ENCODE measurements at places on chromosomes 12 and 14.

- DNase-seq = no peak
Measured at GRCh38 chr14:97827746-97828145, 1030.6 kb downstream of the VRK1 start.

GRCh38 chr14:99325591-99325990 lies 53.6 kb upstream of the BCL11B start:
- no peak for DNase-seq

DNA sequence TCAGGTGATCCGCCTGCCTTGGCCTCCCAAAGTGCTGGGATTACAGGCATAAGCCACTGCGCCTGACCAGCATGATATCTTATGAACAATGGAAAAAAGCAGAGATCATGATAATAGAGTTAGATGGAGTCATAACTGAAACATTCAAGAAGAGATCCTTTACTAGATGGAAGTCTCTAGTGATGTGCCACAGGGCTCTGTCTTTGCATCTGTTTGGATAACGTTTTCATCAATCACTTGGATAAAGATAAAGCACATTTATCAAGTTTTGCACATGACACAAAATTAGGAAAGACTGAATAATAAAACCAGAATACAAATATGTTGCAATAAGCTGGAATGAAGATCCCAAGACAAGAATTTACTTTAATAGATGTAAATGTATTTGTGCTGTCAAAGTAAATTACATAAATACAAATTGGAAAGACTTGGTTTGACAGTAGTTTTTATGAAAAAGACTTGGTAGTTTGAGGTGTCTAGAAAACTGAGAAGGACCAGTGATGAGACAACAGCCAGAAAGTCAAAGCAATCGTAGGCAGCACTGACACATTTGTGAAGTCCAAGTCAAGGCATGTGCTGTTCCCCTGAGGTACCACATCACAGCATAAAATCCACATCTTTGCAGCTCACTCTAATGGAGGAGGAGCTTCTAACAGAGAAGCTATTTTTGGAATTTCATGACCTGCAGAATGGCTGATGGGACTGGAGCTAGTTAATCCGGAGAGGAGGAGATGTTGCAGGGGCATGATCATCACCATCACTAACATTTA lies 28.5 kb downstream of the GPRC5A start:
- no peak for DNase-seq

DNA sequence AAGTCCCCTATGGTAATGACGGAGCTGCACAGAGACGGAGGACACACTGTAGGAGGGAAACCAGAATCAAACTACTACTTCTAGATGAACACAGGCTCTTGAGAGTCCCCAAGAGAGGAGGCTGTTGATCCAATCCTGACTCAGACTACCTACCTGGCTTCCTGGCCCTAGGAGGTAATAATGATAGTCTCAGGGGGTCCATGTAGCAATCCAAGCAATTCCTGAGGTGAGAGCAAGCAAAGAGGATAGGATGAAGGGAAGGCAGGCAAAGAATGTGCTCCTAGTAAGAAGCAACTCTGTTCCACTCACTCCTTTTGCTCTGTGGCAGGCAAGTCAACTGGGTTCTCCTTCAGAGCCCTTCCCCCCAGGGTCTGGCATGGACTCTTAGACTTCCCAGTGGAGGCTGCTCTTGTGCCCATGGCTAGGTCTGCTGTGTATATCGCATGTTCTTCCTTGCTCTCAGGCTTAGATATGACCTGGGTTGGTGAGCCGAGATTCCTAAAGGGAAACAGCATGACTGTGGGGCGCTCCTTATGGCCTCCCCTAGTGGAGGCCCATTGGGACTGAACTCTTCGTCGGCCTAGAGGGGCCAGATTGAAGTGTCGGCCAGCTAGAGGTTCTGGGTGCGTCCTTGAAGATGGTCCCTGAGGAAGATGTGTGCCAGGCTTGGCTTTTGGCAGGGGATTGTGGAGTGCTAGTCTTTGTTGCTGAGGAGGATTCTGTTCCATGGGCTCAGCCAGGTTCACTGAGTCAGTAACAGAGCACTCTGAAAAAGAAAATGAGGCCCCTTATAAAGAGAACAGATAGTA lies 2.1 kb downstream of the TINF2 start:
- no peak for DNase-seq

DNA sequence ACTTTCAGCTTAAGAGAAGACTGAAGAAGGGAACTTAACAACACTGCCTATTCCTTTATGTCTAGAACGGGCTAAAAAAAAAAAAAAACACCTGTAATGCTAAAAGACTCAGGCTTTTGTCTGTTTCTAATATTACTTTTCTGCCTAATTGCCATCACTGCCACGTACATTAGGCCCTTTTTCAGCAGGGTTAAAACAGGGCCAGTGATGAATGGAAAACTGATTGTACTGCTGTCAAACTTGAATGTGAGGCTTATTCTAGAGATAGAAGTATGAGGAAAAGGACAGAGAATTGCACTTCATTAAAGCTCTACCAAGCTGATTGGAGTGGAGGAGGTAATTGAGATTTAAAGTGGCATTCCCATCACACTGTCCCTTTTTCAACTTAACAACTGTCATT lies 535.8 kb downstream of the PRKD1 start:
- DNase-seq = no peak

DNA sequence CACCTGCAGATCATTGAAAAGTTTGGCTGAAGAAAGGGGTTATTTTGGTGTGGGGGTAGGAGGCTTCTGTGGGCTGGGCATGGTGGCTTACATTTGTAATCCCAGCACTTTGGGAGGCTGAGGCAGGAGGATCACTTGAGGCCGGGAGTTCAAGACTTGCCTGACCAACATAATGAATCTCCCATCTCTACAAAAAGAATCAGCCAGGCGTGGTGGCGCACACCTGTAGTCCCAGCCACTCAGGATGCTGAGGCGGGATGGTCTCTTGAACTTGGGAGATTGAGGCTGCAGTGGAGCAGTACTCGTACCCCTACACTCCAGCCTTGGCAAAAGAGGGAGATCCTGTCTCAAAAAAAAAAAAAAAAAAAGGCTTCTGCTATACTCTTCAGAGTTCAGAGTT lies 7.0 kb downstream of the DDIT3 start:
- no peak for DNase-seq

DNA sequence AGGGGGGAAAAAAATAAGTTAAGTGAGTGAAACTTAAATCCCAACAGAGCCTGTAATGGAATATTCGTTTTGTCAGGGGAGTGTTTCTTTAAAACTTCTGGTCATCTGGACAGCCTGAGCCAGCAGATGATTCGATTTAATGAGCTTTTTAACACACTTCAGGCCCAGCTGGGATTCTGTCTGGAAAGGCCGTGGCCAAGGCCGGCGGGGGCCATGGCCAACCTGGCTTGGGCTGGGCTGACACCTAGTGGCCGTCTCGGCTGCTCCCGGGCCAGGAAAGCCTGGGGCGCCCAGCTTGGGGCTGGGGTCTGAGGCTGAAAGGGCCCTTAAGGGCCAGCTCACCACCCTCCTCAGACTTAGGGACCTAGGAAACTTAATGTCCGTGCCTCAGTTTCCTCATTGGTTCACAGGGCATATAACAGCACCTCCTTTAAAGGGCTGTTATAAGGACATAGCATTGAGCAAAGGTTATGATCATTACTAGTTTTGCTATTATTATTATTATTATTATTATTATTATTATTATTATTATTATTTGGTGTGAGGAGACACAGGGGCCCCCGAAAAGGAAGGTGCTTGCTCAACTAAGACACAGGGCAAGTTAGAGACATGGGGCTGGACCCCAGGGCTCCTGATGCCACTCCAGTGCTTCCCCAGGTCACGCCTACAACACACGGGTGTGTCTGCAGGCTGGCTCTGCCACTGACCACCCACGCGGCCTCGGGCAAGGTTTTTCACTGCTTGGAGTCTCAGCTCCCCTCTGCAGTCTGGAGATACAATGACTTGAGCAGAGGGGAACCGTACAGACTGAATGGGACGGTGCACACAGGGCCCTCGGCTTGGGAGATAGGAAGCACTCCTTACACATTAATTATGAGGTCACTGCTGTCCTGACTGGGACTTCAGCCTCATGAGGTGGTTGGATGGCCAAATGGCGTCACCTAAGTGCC lies 84.0 kb downstream of the SYNE3 start:
- DNase-seq = no peak

GRCh38 chr14:105313381-105314286 lies 914 bp upstream of the PACS2 start:
- no peak for DNase-seq

GRCh38 chr14:30882431-30882830 lies 8.1 kb downstream of the COCH start:
- DNase-seq = no peak

DNA sequence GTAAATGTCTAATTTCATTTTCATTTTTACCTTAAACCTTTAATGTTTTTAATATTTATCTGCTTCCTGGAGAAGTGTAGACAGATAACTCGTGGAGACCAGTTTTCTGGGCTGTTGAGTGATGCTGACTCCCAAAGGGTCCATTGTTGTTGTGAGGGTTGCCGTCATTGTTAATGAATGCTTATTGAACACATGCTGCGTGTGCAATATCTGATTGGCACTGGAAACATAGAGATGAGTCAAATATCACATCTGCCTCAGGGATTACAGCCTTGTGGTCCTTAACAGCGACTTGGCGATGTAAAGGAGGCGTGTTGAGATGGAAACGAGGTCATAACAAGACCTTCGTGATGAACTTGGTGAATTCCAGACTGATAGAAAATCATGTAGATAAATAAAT lies 85.9 kb downstream of the FBXW8 start:
- DNase-seq = no peak

DNA sequence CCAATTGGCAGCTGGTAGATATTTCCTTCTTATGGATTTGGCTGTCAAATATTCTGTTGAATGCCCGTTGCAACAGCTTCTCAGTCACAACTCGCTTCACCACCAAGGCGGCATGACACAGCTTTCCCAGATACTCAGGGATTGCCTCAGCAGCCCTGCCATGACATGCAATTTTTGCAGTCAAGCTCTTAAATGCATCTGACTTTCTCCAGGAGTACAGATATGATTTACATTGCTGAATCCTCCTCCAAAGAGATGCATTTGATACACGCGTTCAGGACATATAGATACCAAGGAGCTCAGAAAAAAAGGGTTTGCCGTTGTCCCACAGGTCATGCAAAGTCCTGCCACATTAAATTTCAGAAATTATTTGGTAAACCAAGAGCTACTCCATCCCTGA lies 6.5 kb downstream of the KRT5 start:
- no peak for DNase-seq

DNA sequence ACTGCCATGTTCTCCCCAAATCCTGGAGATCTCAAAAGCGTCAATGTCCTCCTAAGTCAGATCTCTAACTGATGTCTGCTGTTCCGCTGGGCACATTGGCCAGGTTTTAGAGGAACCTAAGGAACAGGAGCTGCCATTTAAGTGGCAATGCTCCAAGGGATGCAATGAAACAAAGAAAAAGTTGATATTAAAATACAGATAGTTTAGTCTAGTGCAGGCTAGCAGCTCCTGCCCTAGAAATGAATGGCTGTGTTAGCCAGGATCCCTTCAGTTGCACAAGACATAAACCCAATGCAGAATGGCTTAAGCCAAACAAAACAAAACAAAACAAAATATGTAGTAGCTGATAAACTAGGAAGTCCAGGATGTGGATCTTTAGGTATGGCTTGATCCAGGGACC lies 144.1 kb downstream of the HMGA2 start:
- no peak for DNase-seq

- DNase-seq = no peak
Measured at GRCh38 chr12:32501835-32502333, 102.5 kb downstream of the FGD4 start.

- DNase-seq = no peak
Measured at GRCh38 chr14:68884031-68885030, 91.5 kb upstream of the ZFP36L1 start.
